Ureter (tissue), 1 donor: ENCODE measurements at places on chromosomes 4 and X. TPM values are rescaled to one million over a fixed set of nuclear protein-coding genes. Genes with fewer than 3 reads are reported as not detected.

Gene KLHL4
- 0.49 TPM for total RNA-seq

Gene CENPE
- total RNA-seq = 1.3 TPM

Gene PNMA5
- total RNA-seq = not detected

Gene TMEM150C
- total RNA-seq = 4.8 TPM

Gene TCP11X2
- total RNA-seq = not detected

Gene DCAF4L1
- total RNA-seq = 0.36 TPM

Gene SUPT20HL1
- 0.78 TPM for total RNA-seq

Gene EMD
- 80.4 TPM for total RNA-seq

Gene SLC10A6
- 1.6 TPM for total RNA-seq

Gene RHOH
- total RNA-seq = 7.7 TPM

Gene EOLA2
- total RNA-seq = 53.3 TPM

Gene VCX
- total RNA-seq = not detected

Gene TLR2
- 13.9 TPM for total RNA-seq

Gene HAND2
- 0.21 TPM for total RNA-seq

Gene ERCC6L
- total RNA-seq = 0.26 TPM

Gene PASD1
- total RNA-seq = not detected

Gene HSFX1
- total RNA-seq = 2.5 TPM

Gene GYPE
- total RNA-seq = 1.8 TPM

Gene ITM2A
- total RNA-seq = 42.2 TPM

Gene RHOXF2B
- total RNA-seq = not detected

Gene ZNF732
- 0.44 TPM for total RNA-seq

Gene NPY5R
- total RNA-seq = 0.99 TPM

Gene RNF113A
- total RNA-seq = 13.0 TPM

Gene USP17L18
- 0.29 TPM for total RNA-seq

Gene SSX4B
- total RNA-seq = not detected

Gene CXCL1
- total RNA-seq = 0.55 TPM

Gene LRAT
- 1.1 TPM for total RNA-seq

Gene TMEM271
- not detected for total RNA-seq

Gene GPR119
- not detected for total RNA-seq

Gene OTUD5
- total RNA-seq = 53.8 TPM

Gene CT45A5
- total RNA-seq = not detected

Gene MSX1
- 4.0 TPM for total RNA-seq

Gene F8A2
- total RNA-seq = not detected

Gene ZNF718
- total RNA-seq = 15.1 TPM

Gene SORBS2
- 103 TPM for total RNA-seq

Gene TKTL2
- not detected for total RNA-seq

Gene COL4A6
- total RNA-seq = 16.1 TPM

Gene TMPRSS11A
- not detected for total RNA-seq

Gene RHOXF1
- total RNA-seq = not detected

Gene IL2RG
- 5.6 TPM for total RNA-seq

Gene NEK1
- total RNA-seq = 19.3 TPM

Gene USP27X
- total RNA-seq = 2.4 TPM

Gene EDA2R
- 4.4 TPM for total RNA-seq

Gene PLS3
- 119 TPM for total RNA-seq

Gene LONRF3
- 6.9 TPM for total RNA-seq

Gene HELT
- not detected for total RNA-seq

Gene ANK2
- total RNA-seq = 31.4 TPM

Gene HERC5
- 3.0 TPM for total RNA-seq

Gene CD99
- 167 TPM for total RNA-seq

Gene MTNR1A
- total RNA-seq = not detected

Gene RIBC1
- total RNA-seq = 1.2 TPM

Gene FREM3
- total RNA-seq = 0.39 TPM

Gene SPANXN3
- not detected for total RNA-seq

Gene DKK2
- 4.4 TPM for total RNA-seq

Gene NLGN3
- 1.9 TPM for total RNA-seq

Gene CXXC4
- 1.4 TPM for total RNA-seq

Gene RFC1
- total RNA-seq = 59.4 TPM

Gene DCHS2
- total RNA-seq = 1.8 TPM
